Activated CD4-positive, alpha-beta T cell treated with anti-CD3 and anti-CD28 coated beads for 36 hours (primary cell): ENCODE measurements at places on chromosomes 5 and 9. TPM values are rescaled to one million over a fixed set of nuclear protein-coding genes. Genes with fewer than 3 reads are reported as not detected.

TCERG1 gene
- total RNA-seq = 132 TPM

TAS2R1 gene
- total RNA-seq = not detected

- DNase-seq = no peak
- peaks cover 4% of the 10 kb centered on the region for H3K27me3 ChIP-seq
- peaks cover 27% of the 10 kb centered on the region for H3K4me1 ChIP-seq
- no peaks in the 10 kb centered on the region for H3K36me3 ChIP-seq
- peak overlapping the region; percentile 48 for H3K4me3 ChIP-seq
These were observed 14.6 kb downstream of the NREP start for GRCh38 chr5:111742177-111742994.

GRCh38 chr9:122336866-122337555, 33.8 kb upstream of the PTGS1 start:
- DNase-seq = no peak
- H3K27me3 ChIP-seq = no peaks in the 10 kb centered on the region
- H3K27ac ChIP-seq = no peak overlapping the region
- H3K4me1 ChIP-seq = no peaks in the 10 kb centered on the region

DNA sequence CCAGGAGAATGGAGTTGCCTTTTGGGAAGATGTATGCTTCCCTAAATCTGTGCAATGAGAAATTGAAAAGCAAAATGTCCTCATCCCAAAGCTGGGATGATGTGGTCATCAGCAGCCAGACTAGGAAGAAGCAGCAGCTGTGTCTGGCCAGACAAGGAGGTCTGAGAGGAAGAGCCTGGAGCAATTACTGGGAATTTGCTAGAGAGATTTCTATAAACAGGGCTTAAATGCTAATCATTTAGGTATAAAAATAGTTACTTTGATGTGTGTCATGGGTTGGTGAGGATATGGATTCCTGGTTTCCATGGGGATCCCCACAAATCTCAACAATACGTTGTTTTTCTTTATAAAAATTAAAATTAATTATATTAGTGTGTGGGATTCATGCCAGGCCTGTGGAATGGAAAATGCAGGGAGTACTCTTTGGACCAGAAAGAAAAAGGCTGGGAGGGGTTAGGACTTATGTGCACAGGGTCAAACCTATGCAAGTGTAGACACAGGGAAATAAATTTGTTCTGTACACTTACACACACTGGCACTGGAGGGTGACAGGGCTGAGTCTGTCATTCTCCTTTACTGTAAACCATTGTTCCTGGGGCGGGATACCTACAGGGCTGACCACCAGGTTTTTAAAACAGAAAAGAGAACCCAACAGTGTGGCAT, 58.7 kb upstream of the TRPC7 start:
- H3K4me1 ChIP-seq = no peaks in the 10 kb centered on the region
- H3K4me3 ChIP-seq = no peak overlapping the region
- DNase-seq = no peak

DNA sequence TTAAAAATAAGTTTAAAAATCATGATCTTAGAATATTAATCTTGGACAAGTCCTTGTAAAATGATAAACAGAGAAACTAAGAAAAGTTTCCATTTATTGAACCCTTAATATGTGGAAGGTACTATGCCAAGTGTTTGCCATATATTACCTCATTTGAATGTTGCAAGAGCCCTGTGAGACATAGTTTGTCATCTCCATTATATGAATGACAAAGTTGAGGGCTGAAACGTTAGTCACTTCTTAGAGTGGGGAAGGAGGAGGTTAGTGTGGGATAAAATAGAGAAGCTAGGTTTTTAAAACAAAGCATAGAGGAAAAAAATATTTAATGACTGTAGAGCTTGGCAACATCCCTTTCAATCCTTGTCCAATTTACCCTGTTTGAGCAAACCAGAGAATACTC, 2.0 kb downstream of the TNC start:
- H3K4me3 ChIP-seq = no peak overlapping the region
- H3K4me1 ChIP-seq = peaks cover 7% of the 10 kb centered on the region
- H3K36me3 ChIP-seq = no peaks in the 10 kb centered on the region
- H3K27me3 ChIP-seq = peaks cover 58% of the 10 kb centered on the region
- DNase-seq = no peak

DNA sequence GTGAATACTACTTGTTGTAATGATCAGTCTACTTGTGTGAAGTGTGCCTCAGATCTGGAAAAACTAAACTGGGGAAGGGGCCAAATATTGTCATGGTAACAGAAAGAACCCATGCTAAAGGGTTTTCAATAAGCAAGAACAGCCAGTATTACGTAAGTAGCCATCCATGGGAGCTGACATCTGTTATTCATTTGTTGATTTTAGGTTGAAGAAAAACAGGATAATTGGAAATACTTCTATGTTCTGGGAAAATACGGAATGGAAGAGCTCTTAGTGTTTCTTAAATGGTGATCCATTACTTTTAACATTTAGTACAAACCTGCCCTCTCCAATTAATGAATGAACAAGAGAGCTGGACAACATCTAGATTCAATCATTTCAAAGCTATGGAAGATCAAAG, 485.8 kb downstream of the NTRK2 start:
- H3K4me1 ChIP-seq = no peaks in the 10 kb centered on the region
- H3K27ac ChIP-seq = no peak overlapping the region
- H3K4me3 ChIP-seq = no peak overlapping the region
- H3K36me3 ChIP-seq = no peaks in the 10 kb centered on the region
- no peak for DNase-seq

GRCh38 chr9:123695386-123695785, 234.5 kb downstream of the DENND1A start:
- H3K27ac ChIP-seq = no peak overlapping the region
- no peaks in the 10 kb centered on the region for H3K4me1 ChIP-seq
- H3K27me3 ChIP-seq = no peaks in the 10 kb centered on the region
- DNase-seq = no peak
